ENCODE measurements at places on chromosomes 5 and 9.

DNA sequence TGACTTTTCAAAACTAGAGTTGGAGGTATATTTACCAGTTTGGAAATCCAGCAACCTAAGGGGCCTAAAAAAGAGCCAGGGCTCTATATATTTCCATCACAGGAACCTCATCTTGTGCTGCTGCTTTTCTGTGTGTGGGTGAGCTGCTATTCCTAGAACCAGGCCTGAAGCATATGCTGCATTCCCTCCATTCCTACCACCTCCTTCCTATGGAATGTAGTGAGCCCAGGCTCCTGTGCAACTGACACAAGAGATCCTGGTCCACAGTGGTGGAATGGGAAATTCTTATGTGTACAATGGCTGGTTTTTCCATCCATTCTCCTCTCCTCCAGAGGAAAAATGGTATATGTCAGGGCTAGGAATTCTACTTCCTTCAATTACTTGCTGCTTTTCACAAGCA lies 39.1 kb downstream of the SPEF2 start:
- no peak for DNase-seq

DNA sequence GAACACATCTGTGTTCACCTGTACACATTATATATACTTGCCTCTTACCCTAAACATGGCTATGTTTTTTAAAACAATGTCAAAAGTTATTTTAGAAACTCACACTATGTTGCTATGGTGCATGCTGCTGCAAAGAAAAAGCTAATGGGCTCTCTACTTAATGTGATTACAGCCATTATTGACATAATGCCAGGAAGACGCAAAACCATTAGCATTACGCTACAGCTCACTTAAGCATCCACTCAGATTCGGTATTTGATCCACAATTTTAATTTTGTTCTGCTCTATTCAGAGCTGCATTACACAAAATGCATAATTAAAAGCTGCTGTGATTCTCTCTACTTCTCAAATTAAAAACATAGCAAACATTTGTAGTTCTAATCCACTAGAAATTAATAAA lies 395.2 kb downstream of the BNC2 start:
- no peak for DNase-seq

DNA sequence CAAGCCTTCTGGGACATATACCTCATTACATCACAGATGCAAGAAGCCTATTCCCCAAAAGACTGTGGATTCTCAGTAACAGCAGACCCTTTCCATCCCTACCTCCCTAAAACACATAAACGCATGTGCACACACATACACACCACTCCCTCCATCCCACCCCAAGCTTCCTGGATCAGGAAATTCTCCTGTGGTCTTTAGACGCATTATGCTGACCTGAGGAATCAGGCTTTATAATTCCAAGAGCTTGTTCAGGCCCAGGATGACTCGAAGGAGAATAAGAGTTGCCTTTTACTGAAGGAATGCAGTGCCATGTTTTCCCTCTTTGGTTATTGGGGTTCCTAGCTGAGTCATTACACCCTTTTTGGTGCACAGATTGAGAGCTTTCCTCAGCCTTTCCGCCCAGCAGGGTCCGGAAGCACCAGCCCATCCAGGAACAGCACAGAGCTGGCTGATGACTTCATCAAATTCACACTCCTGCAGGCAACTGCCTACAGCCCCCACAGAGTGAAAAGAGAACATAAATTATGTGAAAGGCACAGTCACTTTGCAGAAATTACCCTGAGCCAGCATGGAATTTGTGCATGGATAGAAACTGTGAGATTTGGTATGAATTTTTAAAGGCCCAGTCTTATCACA lies 385.0 kb upstream of the TRPC7 start:
- DNase-seq, result no peak

GRCh38 chr5:4758550-4758949 lies 381.6 kb upstream of the ADAMTS16 start:
- no peak for DNase-seq
